Sigmoid colon (tissue), 7 donors: ENCODE measurements at places on chromosomes 4 and X. TPM values are rescaled to one million over a fixed set of nuclear protein-coding genes. Genes with fewer than 3 reads are reported as not detected.

GRCh38 chr4:41069257-41069656 is 145.1 kb downstream of the APBB2 start:
- DNase-seq, result no peak

GRCh38 chrX:128739539-128739938 is 687.3 kb upstream of the ACTRT1 start:
- DNase-seq, result no peak

The CABS1 gene
- total RNA-seq, result not detected

The FAM9C gene
- total RNA-seq, result not detected

The FAM47E gene
- 2.1 TPM for total RNA-seq

The TEC gene
- total RNA-seq, result 1.1 TPM

The OTC gene
- 3.2 TPM for total RNA-seq
